ENCODE measurements at places on chromosomes 1 and 21.

- no peak for DNase-seq
Measured at GRCh38 chr1:156247460-156248322, at the start of gene PAQR6. PAQR6 (minus strand) TSS chr1:156248056; CDS start chr1:156246731, 1,325 bp downstream.

DNA sequence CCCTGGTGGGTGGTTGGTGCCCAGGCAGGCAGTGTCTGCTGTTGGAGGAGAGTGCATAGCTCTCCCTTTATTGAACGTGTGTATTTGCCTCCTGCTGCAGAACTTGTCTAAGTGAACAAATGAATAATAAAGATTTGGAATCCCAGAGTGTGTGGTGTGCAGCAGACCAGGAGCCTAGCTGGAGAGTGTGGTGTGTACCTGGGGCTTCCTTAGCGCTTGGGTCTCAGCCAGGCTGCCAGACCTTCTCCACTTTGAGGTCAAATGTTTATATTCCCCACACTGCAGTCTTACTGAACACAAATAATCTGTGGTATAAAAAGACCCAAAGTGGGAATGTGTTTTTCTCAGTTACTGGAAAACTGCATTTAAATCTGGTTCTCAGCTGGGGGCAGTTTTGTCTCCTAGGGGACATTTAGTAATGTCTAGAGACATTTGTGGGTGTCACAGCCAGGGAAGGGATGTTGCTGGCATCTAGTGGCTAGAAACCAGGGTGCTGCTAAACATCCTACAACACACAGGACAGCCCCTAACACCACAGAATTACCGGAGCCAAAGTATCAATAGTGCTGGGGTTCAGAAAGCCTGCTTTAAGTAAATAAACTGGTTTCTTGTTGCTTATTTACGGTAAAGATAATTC lies 23.6 kb downstream of the SLC37A1 start:
- no peak for DNase-seq

GRCh38 chr1:23751050-23751814 lies 8.0 kb downstream of the ELOA start:
- no peak for DNase-seq

GRCh38 chr21:14499316-14499715 lies 46.8 kb downstream of the SAMSN1 start:
- DNase-seq = no peak
